ENCODE measurements at places on chromosomes 5 and 9. TPM values are rescaled to one million over a fixed set of nuclear protein-coding genes. Genes with fewer than 3 reads are reported as not detected.

- DNase-seq: peak; percentile 87
These were observed at the start of gene DMAC1 for GRCh38 chr9:7799234-7799943. TSS of gene DMAC1 (minus strand) at chr9:7799778. CDS start at chr9:7799734, 44 bp downstream.

- no peak for DNase-seq
These were observed 215.3 kb upstream of the S1PR3 start for GRCh38 chr9:88775966-88776365.

DNA sequence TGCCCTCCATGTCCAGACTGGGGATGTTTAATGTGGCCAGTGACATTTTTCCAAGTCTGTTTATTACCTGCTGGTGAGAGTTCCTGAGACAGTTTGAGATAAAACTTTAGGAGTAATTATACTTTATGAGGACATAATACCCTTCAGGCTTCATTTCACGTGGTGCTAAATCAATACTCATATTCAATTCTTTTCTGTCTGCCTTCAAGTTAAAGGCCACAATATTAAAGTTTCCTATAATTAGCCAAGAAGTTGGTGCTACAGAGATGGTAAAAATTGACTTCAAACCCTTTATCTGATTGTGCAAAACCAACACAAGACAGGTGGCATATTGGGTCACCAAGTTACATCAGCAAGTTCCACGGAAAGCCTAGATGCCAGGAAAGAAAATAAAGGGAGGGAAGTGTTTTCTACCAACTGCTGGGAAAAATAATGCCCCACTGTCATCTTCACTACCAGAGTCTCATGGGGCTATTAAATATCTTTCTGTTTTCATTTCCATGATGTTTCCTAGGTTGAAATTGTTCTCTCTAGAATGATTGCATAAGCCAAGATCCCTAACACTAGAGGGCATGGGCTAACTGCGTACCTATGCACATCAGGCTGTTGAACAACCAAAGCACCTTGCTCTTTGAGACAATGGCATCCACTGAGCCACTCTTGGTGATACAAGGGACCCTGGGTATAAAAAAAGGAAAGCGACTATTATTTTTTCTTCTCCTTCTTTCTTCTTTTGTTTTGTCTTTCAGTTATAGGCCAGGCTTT, 68.7 kb downstream of the INSYN2B start:
- peak; percentile 39 for DNase-seq

DNA sequence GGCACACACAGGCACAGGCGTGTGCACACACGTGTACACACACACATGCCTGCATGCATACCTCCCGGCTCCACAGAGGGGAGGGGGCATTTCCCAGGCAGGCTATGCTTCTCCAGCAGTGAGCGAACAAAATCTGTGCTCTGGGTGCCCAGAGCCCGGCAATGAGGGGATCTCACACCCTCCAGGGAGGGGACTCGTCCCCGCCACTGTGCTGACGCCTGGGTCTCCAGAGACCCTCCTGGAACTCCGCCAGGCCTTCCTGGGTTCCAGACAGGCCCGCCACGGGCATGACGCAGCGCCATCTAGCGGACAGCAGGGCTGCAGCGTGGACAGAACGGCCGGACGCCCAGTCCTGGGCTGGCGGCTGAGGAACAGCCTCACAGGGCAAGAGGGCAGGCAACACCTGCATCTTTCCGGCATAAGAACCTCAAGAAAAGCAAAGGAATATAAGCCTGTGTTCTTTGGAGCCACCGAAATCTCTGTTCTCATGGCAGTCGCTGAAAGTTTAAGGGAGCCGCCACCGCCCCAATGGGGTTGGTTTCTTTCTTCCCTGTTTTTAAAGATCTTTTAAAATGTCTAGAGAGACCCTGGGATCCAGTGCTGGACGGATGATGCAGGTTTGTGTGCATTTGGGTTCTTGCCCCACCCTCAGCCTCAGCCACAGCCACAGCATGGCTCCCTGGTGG, 135.6 kb upstream of the PPP1R26 start:
- peak; percentile 38 for DNase-seq

GRCh38 chr5:138385660-138386059, 33.2 kb downstream of the KDM3B start:
- no peak for DNase-seq

DNA sequence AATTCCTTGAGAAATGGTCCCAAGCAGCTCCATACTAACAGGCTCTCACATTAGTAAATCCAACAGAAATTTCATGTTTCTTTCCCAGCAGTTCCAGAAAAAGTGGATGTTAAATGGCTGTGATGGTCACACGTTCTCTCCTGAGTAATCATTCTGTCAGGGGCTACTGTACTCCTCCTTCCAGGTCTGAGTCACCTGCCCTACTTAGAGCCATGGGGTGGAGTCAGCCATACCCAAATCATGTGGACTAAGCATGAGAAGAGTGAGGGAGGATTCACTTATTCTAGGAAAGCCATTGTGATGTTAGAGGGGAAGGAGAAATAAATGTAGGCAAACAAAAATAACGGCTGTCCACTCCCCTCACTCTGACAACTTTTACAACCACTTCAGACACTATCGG, 547.2 kb downstream of the CSNK1G3 start:
- peak; percentile 73 for DNase-seq

DNA sequence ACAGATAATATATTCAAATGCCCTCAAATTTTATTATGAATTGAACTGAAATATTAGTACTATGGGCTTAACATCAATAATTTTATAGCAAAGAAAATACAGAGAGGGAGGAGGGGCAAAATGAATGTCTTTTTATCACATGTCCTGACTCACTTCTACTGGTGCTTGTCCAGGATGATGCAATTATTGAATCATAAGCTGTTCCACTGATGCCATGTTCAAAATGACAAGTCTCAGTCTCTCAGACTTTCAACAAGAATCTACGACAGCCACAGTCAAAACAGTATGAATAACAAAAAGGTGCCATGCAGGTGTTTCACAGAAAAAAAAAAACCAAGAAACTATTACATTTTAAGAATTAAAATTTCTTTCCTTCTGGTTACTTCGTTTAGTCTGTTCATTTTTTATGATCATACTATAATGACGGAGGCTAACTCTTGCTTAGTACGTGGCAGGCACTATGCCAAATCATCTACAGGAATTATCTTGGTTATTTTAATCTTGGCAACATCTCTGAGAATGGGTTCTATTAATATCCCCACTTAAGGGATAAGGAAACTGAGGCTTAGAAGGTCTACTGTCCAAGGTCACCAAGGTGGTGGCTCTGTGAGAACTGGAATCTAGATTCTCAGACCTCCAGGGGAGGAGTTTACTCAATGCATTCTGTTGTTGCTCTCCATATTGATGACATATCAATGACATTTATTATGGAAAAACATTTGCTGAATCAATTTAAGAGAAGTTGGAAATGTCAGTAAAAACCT, 61.5 kb downstream of the NR3C1 start:
- peak; percentile 85 for DNase-seq

- no peak for DNase-seq
These were observed 24.0 kb upstream of the SRFBP1 start for GRCh38 chr5:121937762-121938161.

GRCh38 chr5:172600571-172600970, 40.5 kb upstream of the NEURL1B start:
- DNase-seq: no peak

- DNase-seq: peak; percentile 1
These were observed 101.8 kb upstream of the MAST4 start for GRCh38 chr5:66494437-66494836.

- DNase-seq: peak; percentile 96
These were observed 18.6 kb downstream of the C9orf57 start for GRCh38 chr9:72041775-72042194.

DNA sequence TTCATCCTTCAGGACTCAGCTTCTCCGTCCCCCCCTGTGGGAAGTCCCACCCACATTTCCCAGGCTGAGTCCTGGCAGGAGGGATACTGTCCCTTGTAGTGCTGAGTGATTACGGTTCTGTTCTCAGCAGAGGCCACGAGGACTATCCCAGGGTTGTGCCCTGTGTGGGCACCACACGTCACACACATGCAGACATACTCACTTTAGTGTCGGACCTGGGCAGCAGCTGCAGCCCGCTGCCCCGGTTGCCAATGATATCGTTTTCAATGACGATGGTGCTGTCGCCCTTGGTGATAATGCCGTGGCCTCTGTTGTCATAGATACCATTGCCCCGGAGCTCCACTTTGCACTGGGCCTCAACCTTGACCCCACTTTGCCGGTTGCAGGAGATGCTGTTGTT, 32.2 kb downstream of the POLR1E start:
- DNase-seq: no peak

DNA sequence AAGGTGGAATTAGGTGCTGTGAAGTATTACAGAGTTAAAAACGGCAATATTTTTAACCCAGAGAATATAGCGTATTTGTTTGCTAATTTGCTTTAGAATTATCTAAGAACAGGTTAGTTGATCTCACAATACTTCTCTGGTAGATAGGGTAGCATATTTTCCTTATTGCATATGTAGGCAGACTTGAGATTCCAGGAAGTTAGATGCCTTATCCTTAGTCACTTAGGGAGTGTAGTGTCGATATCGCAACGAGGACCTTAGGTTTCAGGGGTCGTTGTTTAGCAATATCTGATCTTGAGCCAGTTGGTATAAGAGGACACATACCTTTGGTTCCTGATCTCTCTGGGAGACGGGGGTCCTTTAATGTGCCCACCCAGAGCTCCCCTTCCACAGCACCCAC, 28.5 kb upstream of the IL6ST start:
- DNase-seq: no peak

DNA sequence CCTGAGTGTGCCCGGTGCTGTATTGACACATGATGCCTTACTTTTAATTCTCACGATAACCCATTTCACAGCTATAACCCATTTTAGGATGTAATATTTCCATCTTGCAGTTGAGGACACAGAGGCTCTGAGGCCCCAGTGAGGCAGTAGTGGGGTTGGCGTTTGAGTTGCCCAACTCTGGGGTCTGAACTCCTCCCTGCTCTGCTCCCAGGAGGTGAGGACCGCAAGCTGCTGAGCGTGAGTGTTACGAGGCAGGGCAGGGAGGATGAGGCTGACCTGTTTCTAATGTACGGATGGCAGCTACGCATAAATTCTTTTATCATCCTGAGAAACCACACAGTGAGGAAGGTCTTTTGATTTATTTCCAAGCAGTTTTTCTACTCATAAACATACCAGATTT, 11.4 kb downstream of the LRRC8A start:
- DNase-seq: no peak

DNA sequence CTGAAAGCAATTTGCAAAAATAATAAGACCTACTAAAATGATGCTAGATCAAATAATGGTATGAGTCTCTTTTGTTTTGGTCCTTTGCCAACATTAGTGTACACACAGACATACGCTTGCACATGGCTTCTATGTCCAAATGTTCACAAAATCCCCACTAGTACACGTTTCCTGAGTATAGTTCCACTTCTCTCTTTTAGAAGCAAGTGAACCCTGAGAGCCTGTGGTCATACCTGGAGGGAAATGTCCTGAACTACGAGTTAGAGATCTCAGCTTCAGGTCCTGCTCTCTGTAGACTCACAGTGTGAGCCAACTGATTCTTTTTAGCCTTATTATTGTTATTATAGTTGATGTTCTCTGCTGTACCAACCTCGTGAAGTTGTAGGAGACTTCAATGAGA, 47.3 kb upstream of the ACTBL2 start:
- no peak for DNase-seq

DNA sequence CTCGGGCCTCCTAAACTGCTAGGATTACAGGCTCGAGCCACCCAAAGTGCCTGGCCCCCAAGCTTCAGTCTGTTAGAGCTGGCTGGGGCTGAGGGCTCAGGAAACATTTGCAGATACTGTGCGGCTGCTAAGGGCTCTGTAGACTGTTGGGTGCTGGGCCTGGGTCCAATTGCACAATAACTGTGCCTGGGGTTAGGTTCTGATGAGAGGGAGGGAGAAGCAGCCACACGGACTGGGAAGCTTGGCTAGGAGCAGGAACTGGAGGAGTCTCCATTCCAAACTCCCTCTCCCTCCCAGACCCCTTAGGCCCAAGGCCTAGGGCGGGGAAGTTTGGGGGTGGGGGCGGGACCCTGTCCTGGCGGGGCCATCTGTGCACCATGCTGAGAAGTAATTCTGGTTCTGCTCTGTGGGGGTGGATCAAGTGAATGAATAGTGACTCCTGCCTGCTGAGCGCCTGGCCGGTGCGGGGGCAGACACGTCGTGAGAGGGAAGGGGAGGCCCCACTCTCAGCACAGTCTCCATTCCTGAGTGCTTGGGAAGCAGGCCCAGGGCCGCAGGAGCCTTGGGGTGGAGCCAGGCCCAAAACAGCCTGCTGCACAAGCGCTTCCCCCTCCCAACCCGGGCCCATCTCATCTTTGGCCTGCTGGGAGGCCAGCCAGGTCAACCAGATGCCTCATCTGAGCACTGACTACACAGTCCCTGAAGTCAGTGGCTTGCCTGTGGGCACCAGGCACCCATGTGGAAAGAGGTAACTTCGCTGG, 1.5 kb downstream of the ASS1 start:
- peak; percentile 96 for DNase-seq

DNA sequence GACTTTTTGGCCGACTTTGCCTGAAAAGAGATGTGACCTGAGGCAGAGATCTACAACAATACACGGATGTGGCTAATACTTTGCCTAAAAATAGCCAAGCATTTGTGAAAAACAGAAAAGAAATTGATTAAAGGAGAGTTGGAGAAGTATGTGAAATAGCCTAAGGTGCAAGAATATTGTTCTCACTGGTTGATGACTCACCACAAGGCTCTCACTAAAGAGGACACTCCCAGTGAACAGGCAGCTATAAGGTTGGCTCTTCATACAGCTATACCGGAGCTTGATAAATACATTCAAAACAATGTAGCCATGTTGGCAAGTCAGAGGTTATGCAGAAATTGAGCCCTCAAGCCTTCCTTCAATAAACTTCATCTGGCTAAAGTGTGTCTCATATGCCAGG, 317.2 kb upstream of the GRAMD2B start:
- DNase-seq: peak; percentile 97

GRCh38 chr9:76049341-76049740, 158.9 kb downstream of the PCSK5 start:
- DNase-seq: no peak

DNA sequence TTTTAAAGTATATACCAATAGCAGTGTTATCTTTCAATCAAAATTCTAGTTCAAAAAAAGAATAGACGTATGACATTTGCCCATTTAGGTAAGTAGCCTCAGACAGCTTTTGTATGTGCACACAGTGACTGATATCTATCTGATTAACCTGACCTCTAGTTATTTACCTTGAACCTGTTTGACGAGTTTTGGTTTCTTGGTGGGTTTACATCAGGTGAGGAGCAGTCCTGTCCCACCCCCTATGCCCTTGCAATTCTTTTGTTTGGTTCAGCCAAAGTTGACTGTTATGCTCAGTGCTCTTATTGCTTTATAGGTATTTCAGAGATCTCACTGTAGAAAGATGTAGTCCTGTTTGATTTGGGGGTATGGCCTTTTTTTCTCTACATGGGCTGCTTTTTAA, 147.2 kb downstream of the ISOC1 start:
- no peak for DNase-seq

The SH3RF2 gene
- 29.6 TPM for total RNA-seq

The SPINK13 gene
- total RNA-seq: not detected

The LCN10 gene
- total RNA-seq: not detected

The ACOT12 gene
- not detected for total RNA-seq

The PRSS3 gene
- 1.4 TPM for total RNA-seq

The CAVIN4 gene
- total RNA-seq: 0.49 TPM

The PCDHB12 gene
- total RNA-seq: 2.3 TPM

The SMIM33 gene
- total RNA-seq: not detected

The UBLCP1 gene
- total RNA-seq: 74.4 TPM

The NCS1 gene
- 27.8 TPM for total RNA-seq

The PIP5K1B gene
- total RNA-seq: 0.16 TPM

The SPATA31C1 gene
- not detected for total RNA-seq

Measured in MCF 10A (cell line).